AG04449 (cell line): ENCODE measurements at places on chromosomes 4 and X.

GRCh38 chr4:156931267-156931666 is 40.3 kb downstream of the PDGFC start:
- DNase-seq, result no peak

- no peak for DNase-seq
These were observed 61.0 kb downstream of the SEPSECS start for GRCh38 chr4:25098964-25099891.

GRCh38 chr4:117084866-117085701 is at the start of gene TRAM1L1:
Gene TRAM1L1 (minus strand): TSS chr4:117085576. CDS start chr4:117085393, 183 bp downstream.
- peak; percentile 23 for DNase-seq

- DNase-seq, result no peak
These were observed 103.2 kb downstream of the VCX2 start for GRCh38 chrX:8067754-8068462.

DNA sequence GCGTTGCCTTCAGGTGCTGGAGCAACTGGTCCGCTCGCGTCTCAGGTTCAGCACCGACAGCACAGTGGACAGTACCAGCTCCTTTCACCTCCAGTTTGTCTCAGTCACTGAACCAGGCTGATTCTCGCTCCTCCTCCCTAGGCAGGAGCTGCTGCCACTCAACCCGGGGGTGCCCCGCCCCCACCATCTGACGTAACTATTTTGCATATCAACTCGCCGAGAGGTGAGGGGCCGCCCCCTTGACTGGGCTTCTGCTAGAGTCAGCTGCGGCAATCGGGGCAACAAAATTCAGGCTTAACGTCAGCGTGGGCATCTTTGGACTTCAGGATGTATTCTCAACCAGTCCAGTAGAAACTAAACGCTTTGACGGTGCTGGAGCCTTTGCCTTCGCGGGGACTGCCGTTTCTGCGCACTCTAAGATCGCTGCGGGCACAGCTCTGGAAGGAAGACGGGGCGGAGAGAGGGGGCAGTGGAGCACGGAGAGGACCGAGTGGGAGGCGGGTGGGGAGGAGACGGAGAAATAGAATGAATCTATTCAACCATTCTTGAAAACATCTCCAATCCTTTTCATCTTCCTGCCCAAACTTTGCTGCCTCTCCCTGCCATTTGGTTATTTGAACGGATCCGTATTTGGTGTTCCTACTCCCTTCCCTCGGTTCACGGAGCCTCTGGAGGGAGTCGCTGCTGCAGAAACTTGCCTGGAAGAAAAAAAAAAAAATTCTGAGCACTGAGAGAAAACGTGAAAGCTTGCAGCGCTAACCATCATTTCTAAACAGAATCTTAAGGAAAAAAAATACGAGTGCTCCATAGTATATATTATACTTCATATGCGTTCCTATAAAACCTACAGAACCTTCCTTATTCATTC is at the start of gene FSTL5:
Gene FSTL5 (minus strand): TSS at position 109 of the 868 bp plus-strand sequence. CDS start 52,604 bp downstream, outside the sequence.
- DNase-seq, result no peak

DNA sequence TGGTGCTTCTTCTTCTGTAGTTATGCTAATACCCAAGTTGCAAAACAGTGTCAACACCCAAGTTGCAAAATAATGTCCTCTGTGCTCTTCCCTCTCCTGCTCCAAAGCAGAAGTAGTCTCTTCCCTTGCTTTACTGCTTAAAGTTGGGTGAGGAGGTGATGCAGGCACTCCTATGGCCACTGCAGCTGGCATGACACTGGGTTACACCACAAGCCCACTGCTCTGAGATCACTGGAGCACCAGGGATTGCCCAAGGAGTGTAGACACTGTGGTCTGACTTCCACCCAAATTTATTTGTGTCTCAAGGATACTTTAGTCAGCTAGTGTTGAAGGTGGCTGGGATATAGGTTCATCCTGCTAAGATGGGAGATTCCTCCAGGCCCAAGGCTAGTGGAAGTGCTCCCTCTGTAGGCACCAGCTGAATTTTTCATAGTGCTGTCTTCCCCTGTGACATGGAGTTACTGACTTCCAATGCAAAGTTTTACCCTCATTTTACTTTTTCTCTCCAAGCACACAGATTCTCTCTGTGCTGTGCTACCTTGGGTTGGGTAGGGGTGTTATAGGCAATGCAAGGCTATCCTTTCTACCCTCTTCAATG is 196.2 kb upstream of the TENT5D start:
- no peak for DNase-seq

DNA sequence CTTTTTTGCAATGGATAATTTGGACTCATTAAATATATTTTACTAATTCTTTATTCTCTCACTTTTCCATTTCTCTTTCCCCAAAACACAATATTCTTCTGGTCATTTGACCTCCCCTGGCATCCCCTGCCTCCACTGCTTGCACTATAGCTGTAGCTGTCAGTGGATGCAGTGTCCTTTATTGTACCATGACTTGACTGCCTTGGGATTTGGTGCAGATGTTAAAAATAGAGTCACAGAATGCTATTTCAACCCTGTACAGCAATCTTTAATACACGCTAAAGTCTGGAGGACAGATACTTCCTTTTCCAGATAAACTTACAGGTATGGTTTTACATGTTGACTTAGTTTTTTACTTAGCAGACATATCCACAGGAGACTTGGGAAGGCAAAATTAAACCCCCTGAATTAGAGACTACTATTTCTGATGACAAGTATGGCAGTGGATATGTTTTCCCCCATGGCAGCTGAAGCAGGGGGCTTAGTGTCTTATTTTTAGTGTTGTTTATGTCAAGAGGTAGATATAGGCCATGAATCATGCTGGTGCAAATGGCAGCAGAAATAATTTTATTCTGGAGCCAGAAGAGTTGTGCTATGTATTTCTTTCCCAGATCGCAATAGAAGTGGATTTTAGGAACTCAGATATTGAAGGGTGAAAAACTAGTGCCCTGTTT is 461.4 kb downstream of the NAF1 start:
- DNase-seq, result no peak

DNA sequence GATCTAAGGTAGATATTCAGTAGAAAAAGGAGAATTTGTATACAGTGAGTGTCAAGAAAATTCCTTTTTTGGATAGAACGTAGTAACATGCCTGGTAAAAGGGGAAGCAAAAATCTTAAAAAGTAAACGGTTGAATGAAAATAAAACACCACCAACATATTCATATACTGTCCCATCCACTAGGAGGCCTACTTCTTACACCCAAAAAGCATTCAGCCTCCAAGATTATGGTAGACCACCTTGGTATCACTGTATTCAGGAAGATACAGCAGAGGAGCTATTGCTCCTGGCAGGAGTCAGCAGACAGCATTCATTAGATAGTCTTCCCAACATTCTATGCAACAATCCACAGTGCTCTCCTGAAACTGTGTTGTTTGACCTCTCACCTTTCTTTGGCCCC is 274.6 kb upstream of the MAGEB2 start:
- no peak for DNase-seq

DNA sequence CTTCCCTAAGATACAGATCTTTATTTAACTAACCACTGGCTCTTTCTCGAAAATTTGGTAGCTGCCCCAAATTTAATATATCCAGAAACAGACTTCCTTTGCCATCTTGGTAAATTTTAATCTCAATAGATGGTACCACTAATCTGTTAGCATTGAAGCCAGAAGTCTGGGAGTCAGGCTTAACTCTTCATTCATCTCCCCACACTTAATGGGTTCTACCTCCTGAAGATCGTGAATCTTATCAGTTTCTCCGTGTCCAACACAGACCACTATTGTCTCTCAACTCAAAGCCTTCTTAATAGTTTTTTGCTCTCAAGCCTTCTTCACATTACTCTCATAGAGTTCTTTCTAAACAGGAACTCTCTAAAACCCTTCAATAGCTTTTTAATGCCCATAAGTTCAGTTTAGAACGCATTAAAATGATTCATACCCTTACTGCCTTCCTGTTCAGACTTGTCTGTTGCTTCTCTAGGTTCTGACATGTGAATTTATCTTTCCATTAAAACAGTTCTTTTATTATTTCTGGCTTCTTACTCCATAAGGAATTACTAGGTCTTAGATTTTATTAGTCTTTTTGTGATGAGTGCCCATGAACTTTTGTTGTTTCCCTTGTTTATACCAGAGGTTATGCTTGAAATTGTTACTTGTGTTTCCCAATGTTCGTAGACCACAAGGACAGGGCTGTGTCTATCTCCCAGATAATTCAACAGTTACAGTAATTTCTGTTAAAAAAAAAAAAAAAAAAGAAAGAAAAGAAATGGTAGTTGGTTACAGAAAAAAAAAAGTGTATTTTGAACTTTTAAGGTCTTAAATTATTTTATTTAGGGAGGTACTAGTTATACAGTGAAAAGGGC is 54.7 kb downstream of the SMARCAD1 start:
- DNase-seq, result no peak
